ENCODE measurements at places on chromosomes 3 and 15.
A peak's percentile ranks its signal among the peaks of the same experiment; 100 is the strongest.

DNA sequence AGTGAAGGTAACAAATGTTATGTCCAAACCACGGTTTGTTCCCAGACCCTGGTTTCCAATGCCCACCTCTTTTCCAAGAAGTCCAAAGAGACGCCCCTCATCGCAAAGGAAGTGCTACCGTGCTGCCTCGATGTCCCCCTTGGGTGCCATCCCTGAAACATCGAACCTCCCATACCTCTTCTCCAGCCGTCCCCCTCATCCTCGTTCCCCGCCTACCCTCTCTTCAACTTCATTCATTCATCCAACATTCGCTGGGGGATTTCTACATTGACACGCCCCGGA is 467 bp downstream of the TIPIN start:
- no peak for DNase-seq

GRCh38 chr3:189842681-189843602 is 211.8 kb downstream of the TP63 start:
- DNase-seq, result no peak

GRCh38 chr15:65757256-65757655 is 34.8 kb downstream of the DENND4A start:
- DNase-seq, result no peak

GRCh38 chr3:73447111-73447510 is 177.6 kb downstream of the PDZRN3 start:
- DNase-seq, result no peak

DNA sequence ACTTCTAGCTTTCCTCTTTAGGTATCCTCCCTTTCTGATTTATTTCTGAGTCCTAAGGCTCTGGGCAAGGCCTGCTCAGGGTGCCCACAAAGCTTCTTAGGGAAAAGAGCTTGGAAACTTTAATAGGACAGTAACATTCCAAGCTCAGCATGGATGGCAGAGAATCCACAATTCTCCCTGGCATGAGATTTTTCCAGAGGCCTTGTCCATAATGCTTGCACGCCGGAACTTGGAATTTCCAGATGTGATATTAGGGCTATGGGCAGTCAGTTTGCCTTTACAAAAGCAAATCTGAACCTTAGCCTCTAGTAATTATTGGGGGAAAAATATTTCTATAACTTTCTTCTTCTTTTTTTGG is 139.0 kb upstream of the RBMS3 start:
- no peak for DNase-seq

DNA sequence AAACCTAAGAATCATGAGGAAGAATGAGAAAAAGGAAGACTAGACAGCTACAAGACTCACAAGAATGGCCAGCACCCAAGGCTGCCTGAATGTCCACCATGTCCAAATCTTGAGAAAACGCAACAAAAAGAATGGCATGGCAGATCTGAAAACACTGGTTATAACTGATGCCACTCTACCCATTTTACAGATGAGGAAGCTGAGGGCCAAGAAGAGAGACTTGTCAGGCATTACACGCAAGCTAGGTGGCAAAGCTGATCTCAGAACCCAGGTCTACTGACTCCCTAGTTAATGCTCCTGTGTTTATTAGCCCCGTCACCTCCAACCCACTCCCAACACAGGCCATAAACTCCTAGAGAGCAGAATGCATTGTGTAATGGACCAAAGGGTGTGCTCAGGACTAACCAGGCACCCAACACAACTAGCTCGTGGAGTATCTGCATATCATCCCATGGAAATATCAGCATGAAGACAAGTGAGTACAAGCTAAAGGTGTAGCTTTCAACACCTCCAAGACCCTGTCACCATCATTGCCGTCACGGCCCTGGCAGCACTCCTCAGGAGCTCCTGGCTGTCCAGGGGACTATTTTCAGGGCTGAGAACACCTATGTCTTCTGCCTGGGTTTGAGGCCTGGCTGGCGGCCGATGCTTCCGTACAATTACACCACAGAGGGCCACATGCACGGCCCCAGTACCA is 111.7 kb downstream of the XXYLT1 start:
- no peak for DNase-seq

GRCh38 chr3:66809595-66809958 is 188.5 kb upstream of the KBTBD8 start:
- no peak for DNase-seq

DNA sequence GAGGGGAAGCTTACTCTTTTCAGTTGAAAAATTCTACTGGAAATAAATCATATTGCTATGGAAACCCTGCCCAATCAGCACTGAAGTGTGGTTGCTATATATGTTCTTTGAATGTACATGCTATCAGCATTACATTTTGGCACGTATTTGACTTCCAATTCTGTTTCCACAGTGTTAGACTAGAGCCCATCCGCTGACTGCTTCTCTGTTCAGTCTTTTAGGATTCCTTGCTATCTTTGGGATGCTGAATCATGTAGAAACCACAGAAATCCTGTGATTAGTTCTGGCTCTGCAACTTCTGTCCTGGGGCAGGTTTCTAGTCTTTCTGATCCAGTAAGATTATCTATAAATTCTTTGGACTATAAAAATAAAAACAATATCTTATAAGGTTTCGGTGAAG is 128.2 kb upstream of the SLC7A14 start:
- DNase-seq, result no peak

DNA sequence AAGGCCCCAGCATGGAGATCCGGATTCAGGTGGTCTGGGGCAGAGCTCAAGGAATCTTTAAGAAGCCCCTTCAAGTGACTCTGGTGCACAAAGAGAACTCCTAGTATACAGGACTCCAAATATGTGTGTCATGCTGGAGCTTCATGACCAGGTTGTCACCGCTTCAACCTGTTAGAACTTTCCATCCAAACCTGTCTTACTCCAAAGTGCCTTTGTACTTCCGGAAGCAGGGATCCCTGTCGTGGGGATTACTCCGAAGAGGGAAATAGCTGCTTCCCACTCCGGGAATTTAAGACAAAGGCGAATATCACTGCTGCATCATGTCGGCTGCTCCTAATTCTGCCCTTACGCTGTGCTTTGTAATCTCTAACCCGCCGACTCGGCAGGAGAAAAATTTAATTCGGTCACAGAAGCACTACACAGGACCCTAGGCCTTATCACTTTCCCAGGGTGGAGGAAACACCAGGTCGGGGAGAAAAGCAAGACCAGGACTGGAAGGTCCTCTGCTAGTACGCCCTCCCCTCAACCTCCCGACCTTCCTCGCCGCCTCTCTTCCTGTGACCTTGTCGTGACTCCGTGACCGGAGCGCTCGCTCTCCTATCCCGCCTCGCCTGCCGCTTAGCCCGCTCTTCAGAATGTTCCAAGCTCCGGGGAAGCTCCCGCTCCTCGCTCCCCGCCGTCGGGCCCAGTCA is 730 bp downstream of the HIGD1A start:
- no peak for DNase-seq

GRCh38 chr3:152688313-152688712 is 146.6 kb upstream of the P2RY1 start:
- DNase-seq, result no peak

DNA sequence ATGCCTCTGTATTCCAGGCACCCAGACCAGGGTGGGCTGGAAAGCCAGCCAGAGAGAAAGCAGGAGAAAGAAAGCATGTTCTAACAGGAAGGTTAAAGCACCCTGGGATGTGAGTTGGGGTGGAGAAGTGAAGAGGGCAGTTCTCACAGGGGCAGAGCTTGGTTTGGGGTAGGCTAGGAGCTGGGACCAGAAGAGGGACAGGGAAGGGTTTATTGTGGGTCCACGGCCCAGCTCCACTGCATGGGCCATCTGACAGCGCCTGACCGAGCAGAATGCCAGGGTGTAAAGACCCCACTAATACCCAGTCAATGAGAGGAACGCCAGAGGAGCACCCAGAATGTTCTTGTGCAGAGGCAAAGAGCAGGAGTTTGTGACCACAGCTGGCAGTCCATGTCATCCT is 27.1 kb upstream of the MAGEF1 start:
- no peak for DNase-seq

GRCh38 chr3:43185983-43186314 is 80.1 kb upstream of the POMGNT2 start:
- no peak for DNase-seq

DNA sequence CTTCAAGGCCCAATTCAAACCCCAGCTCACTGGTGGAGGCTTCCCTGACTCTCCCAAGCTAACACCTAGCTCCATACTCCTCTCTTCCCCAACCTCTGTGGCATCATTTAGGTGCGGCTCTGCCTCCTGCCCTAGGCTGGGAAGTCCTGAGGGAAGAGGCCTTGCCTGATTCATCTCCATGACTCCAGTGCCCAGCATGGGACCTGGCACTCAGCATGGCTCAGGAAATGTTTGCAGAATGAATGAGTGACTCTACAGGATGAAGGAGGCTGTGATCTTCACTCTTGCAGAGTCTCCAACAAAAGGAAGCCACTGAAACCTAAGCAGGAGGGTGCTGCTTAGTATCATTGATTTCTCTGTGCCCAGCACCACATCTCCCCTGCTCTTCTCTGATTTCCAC is 34.5 kb upstream of the INSYN1 start:
- no peak for DNase-seq

DNA sequence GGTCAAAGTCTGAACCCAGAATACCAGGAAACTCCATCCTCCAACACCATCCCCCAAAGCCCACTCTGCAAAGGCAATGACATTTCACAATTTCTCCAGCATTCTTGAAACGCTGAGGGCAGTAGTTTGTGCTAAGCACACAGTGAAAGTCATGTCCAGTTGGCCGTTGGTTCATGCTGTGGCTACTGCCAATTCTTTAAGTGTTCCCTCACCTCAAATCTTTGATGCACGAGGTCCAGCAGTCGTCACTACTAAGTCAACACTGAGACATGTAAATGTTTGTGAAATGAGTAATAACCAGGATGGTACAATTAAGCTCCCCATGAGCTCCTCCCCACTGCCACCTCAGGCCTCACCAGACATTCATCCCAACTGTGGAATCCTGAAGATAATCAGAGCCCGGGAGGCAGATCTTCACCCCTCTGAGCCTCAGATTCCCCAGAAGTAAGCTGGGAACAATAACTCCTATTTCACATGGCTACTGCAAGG is 7.0 kb downstream of the SUCLG2 start:
- DNase-seq, result peak; percentile 91

GRCh38 chr3:71662568-71662967 is 62.6 kb downstream of the EIF4E3 start:
- DNase-seq, result no peak

DNA sequence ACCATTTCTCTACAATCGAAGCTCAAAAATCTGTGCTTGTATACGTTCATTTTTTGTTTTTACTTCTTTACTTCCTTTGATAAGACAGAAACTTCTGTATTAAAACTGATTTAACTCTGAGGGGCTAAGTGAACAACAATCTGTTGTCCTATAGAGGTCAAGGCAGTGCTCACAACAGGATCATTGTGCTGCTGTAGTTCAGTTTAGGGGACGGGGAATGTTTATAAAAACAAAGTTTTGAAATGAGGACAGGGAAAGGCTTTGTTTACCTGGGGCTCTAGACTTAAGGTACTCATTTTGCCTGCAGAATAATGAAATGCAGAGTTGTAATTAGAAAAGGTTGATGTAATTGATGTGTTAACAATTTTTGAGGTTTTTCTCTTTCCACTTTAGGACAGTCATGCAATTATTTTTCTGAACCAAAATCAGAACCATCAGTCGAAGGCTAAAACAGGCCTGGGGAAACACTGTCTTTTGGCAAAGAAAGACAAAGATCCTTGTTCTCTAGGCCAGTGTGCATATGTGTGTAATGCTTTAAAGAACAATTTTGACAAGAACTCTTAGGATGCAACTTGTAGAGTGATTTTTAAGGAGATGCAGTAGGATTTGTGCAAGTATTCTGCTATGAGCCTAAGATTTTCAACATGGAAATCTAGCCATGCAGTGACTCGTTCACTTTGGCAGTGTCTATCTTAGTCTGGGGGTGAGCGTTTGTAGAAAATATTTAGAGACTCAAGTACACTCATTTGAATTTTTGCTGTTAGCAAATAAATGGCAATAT is 165.2 kb downstream of the PGPEP1L start:
- DNase-seq, result no peak

DNA sequence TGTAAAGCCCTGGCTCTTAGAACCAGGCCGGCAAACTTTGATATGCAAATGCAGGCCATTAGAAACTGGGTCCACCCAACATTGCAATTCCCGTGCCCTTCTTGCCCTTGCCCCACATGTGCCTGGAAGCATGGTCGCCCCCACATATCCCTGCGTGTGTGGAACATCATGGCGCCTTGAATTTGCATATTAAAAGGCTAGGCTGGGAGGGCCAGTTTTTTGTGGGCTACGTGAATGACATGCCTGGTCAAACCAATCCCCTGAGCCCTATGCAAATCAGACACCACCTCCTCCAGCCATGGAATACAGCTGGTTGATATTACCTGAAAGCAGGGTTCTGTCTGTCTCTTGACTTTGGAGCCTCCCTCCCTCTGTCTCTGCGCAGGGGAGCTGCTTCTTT is 58.7 kb upstream of the ARHGEF26 start:
- no peak for DNase-seq

DNA sequence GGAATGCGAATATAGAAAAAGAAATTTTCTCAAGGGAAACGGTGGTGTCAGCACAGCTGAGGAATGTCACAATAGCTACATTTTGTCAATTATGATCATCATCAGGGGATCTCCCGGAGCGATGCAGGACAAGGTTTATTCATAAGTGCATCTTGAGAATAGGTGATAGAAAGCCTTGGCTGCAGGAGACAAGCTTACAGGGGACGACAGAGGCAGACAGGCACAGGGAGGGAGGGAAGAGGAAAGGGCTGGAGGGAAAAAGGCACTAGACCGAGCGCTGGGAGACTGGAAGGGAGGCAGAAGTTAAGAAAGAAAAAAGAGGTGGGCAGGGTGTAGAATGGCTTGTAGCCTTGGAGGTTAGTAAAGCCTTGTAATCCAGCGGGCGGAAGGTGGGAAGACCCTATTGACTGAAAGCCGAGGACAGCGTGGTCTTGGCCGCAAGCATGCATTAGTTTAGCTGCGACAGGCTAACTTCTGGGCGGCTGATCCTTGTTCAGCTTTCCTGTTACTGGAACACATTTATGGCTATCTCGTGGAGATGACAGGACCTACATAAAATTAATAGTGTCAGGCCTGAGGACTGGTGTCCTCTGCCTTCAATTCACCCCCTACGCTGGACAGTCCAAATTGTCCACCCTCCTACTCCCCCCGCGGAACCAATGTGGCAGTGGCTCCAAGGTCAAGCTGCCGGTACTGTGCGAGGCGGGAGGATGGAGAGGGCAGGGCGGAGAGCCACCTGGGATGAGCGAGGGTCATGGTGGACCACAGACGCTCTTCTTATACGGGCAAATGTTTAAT is 1.4 kb upstream of the NECTIN3 start:
- no peak for DNase-seq

- DNase-seq, result no peak
Measured at GRCh38 chr3:182501856-182502255, 291.4 kb upstream of the ATP11B start.

GRCh38 chr3:149174901-149175300 is 45.5 kb downstream of the HPS3 start:
- DNase-seq, result no peak

DNA sequence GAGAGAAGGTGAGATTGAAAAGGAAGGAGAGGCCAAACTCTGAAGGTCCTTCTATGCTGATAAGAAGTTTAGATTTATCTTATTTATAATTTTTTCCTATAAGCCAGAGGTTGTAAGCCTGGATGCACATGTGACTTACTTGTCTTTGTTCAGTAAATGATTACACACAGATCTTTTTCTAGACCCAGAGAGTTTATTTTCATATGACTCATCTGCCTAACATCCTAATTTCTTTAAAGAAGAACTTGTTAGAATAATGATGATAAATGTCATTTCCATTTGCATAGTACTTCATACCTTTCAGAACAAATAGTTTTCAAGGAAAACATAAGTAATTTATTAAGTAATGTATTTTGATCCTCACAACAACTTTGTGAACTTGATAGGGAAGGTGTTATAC is 434.8 kb upstream of the DPH6 start:
- no peak for DNase-seq

All from fibroblast of the conjunctiva (primary cell).